ENCODE measurements at places on chromosomes 6 and 20. TPM values are rescaled to one million over a fixed set of nuclear protein-coding genes. Genes with fewer than 3 reads are reported as not detected.

- no peak for DNase-seq
Measured at GRCh38 chr6:142376800-142377496, 75.1 kb downstream of the ADGRG6 start.

DNA sequence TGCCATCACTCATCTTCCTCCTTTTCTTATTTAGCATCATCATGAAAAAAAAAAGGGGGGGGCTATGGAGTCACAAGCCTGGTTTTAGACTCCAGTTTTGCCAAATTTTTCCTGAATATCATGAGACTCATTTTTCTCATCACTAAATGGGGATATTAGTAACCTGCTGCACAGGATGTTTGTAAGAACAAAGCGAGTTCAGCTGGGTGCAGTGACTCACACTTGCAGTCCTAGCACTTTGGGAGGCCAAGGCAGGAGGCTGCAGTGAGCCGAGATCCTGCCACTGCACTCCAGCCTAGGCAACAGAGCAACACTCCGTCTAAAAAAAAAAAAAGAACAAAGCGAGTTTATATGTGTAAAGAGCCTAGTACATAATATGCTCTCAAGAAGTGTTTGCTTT is 82.8 kb downstream of the TFAP2A start:
- DNase-seq = no peak

DNA sequence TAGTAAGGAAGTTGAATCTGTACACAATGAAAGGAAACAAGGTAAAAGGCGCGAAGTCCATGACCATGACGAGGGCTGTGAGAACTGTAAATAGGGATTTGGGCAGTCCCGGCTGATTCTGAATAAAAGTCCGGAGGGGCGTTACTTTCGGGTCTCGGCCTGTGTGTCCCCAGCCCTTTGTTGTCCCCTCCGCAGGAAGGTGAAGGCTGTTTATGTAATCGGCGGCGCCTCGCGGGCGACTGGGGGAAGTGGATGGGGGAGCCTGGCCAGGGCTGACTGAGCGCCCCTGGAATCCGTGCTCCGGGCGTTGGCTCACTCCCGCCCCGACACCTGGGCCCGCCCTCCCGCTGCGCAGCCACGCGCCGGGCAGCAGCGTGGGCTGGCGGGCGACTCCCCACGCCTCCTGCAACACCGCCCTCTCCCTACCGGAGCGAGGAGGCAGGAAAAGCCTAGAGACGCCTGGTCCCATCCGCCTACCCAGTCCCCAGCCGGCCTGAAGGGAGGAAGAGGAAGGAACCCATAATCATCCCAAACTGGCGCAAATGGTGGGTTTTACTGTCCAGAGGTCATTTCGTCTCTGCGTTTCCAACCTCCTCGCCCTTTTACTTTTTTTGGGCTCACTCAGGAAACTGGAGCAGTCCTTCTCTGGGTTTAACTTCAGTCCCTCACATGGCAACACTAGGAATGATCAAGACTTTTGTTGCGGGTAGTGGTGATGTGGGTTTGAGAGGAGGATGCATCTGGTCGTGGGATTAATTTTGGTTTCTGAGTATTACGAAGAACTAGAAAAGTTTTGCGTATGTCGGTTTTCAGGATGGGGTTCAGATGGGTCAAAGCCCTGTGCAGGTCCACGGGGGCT is 12.1 kb downstream of the TRIM31 start:
- DNase-seq = no peak

DNA sequence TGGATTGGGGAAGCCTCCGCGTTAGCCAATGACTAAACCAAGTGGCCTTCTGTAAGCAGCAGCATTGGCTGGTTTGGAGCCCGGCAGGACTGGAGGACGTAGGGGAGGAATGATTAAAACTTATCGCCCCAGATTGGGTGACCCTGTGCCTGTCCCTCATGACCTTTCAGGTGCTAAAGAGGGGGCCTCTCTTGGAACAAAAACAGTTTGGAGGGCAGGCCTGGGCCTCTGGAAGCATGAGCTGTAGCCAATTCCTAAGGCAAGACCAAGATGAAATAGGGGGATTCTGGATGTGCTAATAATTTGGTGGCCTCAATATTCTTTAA is 1.4 kb downstream of the GMPR start:
- no peak for DNase-seq

DNA sequence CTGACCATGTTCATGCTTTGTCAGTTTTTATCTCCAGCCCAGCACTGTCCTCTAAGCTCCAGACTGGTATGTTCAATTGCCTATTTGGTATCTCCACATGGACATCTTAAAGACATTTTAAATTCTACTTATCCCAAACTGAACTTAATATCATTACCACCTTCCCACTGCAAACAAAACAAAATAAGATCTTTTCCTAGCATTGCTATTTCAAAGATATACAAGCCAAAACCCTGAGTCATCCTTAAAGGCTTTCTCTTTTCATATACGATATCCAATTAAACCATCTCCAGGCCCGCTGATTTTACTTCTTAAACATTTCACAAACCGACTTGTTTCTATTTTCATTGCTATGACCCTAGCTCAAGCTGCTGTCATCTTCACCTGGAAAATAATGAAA is 35.1 kb upstream of the HS3ST5 start:
- DNase-seq = no peak

GRCh38 chr20:57911512-57912226 is 201.9 kb upstream of the PMEPA1 start:
- no peak for DNase-seq

DNA sequence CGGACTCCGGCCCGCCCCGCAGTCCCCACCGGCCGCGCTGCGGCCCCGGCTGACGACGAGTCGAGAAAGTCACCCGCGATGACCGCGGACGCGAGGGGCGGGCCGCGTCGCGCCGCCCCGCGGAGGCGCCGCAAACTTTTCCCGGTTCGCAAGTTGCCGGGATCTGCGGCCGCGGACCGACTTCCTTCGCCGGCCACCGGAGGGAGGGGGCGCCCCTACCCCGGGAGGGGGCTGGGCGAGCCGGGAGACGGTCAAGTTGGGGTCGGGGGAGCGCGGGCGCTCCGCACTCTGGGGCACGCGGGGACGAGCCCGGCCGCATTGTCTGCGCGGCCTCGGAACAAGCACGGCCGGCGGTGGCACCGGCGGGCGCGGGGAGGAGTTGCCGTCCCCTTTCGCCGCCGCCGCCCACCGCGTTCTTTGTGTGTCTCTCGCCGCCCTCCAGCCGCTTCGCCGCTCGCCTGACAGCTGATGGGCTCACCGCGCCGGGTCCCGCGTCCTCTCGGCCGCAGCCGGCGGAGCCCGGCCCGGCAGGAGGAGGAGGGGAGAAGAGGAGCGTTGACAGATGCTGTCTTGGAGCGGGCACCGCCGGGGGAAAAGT is 131.6 kb downstream of the OGFRL1 start:
- no peak for DNase-seq

- no peak for DNase-seq
Measured at GRCh38 chr6:132499757-132500156, 13.2 kb downstream of the STX7 start.

DNA sequence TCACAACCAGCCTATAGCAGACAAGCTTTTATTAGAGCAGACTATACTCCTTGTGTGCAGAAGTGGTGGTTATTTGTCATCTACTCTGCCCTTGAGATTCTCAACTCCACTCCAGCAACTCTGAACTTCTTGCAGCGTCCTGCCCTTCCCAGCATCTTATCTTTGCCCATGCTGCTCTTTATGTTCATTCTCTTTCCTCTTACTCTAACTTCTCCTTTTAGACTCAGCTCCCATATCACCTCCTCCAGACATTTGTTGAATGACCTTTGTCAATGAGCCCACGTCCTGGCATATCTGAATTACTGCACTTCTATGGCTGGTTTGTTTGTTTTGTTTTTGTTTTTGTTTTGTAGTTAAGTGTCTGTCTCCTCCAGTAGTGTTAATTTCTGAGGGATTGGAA is 81.2 kb downstream of the KCNQ5 start:
- no peak for DNase-seq

DNA sequence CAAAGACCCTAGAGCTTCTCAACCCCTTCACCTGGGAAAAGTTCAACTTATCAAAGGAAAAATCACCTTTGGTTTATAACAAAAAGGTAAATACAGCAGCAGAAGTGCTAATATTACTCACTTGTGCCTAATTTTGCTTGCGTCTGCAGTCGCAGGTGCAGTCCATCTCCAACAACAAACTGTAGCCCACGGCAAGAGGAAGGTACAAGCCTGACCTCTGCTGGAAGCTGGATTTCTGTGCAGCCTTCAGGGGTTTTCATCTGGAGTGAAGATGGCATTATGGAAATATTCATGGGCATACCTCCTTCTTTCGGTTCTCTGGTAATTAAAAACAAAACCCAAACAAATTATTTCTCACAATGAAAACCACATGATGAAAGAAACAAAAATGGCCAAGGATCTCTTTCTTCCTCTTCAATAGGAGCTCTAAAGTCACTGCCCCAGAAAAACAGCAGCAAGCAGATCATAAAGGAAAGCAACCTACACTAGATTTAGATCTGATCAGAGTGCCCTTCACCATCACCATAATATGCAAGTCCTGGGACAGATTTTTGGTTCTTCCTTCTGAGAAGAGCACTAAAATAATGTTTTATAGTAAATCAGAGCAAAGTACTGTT is 7.8 kb downstream of the UBE3D start:
- DNase-seq = no peak

GRCh38 chr6:120805276-120805675 is 529.0 kb downstream of the TBC1D32 start:
- DNase-seq = peak; percentile 15

DNA sequence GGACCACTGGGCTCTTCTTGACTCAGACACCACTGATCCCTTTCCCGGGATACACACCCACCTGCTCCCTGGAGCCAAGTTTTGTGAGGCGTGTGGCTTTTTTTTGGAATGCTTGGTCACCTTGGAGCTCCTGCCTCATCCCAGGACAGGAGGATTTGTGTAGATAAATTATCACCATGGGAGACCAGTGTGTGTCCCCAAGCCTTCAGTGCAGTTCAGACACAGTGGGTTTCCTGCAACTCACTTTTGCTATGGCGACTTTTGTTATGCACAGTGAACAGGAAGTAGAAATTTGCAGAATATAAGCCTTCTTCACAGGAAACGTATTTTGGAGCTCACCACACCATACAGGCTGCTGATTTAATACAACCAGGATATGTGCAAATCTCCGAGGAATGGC is 357.4 kb downstream of the PAX1 start:
- no peak for DNase-seq

DNA sequence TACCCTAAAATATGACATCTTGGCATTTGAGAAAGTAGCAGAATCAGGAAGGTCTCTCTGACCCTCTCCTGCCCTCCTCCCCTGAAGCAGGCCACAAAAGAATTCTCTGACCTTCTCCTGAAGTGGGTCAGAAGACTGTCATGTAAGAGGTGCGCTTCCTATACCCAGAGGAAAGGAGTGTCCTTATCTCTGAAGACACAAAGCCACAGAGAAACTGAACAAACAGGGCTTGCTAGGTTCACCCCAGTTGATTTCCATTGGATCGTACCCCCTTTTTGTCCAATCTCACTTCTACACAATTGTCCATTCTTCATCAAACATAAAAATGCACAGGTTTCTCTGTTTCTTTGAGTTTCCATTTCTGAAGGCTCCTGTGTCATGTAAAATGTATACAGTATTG is 272.0 kb upstream of the SOX4 start:
- no peak for DNase-seq

DNA sequence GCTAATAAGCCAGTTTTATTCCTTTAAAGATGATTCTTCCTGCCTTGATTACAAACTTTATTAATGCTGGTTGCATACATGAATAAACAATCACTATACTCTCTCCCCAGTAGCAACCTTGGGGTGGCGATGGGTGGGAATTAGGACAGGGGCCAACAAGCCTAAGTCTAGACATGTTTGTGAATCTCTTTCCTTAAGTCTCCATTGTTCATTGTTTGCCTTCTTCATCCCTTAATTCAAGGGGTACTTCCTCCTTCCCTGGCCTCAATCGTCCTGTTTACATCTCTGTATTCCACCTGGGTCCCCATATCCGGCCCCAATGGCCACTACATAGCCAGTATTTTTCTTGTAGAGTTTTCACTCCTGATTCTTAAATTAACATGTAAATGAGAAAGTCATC is 66.0 kb downstream of the ARHGAP18 start:
- DNase-seq = no peak

DNA sequence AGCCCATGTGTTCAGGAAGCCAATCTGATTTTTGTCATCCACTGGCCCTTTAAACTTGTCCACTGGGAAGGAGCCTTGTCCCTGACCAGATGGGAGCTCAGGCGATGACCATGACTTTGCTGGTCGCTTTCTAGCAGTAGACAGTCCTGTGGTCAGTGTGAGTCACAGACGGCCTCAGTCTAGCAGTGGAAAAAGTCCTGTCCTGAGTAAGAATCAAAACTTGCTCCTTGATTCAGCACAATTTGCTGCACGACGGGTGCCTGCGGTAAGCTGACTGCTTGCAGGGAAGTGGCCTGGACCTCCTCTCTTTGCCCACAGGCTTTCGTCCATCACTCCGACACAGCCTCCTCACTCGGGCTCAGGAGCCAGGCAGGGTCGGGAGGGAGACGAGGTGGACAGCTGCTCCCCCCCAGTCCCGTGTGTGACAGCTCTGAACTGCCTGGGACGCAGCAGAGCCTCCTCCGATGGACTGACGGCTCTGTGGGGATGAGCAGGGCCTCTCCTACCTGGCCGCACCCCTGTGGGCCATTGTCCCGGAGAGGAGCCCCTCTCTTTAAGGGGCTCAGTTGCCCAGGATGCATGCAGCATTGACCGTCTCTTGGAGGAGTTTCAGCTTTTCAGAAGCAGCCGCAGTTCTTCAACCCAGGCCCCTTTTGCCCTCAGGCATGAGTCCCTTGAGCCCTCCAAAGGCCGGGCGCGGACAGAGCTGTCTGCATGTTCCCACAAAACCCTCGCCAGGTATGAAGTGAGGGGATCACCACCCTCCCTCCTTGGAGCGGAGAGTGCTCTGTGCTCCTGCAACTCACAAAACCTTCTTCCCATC is 209.2 kb downstream of the ANKRD60 start:
- no peak for DNase-seq

DNA sequence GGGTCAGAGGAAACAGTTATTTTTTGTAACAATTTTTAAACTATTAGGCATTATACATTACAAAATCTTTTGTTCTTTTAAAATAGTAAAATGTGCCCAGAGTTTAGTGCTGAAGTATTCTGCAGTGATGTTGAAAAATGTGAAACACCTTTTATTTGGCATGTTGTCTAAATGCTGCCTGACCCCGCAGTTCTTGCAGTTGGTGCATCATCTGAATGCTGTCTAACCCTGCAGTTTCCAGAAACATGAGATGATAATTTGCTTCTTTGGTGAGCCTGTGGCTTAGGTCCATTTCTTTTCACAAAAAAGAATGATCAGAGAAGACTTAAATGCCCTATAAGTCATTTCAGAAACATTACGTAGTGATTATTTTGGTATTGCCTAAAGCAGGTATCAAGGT is 82.4 kb downstream of the RNF217 start:
- DNase-seq = no peak

The ESR1 gene
- 0.74 TPM for polyA plus RNA-seq

The PGC gene
- polyA plus RNA-seq = not detected

The EBF4 gene
- polyA plus RNA-seq = 32.1 TPM

The TRAPPC3L gene
- 0.39 TPM for polyA plus RNA-seq

The LBP gene
- polyA plus RNA-seq = not detected

The TSHZ2 gene
- polyA plus RNA-seq = 13.0 TPM

The SLC26A8 gene
- 0.21 TPM for polyA plus RNA-seq

The EYA2 gene
- 0.76 TPM for polyA plus RNA-seq

The KHDC1L gene
- polyA plus RNA-seq = 0.69 TPM

The SLPI gene
- not detected for polyA plus RNA-seq

The ADGRF5 gene
- 34.8 TPM for polyA plus RNA-seq
